ENCODE measurements at places on chromosomes 11 and 22.

DNA sequence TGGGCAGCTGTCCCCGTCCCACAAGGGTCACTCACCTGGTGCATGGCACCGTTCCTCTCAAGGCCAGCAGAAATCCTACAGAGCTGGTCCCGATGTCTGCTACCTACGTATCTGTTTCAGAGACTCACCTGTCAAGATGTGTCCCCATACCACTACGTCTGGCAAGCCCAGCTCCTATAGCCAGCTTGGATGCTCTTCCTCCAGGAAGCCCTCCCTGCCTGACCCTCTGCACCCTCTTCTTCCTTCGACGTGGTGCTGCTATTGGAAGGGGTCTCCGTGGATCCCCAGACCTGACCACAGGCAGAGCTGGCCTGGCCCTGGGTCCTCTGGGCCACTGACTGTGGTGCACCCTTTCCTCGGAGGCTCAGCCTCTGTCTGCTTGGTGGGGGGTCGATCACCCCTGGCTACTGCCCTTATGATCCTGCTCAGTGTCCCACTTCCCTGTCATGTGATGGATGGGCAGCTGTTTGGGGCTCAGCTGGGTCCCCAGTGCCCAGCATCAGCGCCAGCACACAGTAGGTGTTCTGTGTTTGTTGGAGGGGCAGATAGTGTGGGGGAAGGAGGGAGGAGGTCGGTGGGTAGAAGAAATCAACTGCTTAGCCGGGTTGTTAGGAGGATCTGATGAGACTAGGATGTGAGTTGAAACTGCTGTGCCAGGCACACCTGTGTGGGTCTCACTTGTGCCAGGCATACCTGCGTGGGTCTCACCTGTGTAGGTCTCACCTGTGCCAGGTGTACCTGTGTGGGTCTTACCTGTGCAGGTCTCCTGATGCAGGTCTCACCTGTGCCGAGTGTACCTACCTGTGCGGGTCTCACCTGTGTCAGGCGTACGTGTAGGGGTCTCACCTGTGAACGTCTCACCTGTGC, 21.7 kb upstream of the ARHGAP8 start:
- DNase-seq = no peak

DNA sequence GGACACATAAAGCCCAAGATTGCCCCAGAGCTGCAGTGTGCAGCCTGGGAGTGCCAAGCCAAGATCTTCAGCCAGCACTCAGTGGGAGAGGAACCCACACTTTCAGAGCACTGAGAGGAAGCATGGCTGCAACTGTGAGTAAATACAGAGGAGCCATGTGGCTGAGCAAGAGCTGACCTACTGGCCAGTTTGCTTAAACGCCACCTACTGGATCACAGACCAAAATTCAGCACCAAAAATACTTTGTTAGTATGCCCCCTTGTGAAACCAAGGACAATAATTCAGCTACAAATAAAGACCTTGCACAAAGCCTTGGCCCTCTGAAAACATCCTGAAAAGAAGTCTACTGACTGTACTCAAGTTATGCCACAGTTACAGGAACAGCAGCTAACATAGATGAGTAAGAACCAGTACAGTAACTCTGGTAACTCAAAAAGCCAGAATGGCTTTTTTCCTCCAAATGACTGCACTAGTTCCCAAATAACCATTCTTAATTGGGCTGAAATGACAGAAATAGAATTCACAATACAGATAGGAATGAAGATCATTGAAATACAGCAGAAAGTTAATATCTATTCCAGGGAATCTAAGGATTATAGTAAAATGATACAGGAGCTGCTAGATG, 10.1 kb upstream of the OR4A15 start:
- DNase-seq = no peak

DNA sequence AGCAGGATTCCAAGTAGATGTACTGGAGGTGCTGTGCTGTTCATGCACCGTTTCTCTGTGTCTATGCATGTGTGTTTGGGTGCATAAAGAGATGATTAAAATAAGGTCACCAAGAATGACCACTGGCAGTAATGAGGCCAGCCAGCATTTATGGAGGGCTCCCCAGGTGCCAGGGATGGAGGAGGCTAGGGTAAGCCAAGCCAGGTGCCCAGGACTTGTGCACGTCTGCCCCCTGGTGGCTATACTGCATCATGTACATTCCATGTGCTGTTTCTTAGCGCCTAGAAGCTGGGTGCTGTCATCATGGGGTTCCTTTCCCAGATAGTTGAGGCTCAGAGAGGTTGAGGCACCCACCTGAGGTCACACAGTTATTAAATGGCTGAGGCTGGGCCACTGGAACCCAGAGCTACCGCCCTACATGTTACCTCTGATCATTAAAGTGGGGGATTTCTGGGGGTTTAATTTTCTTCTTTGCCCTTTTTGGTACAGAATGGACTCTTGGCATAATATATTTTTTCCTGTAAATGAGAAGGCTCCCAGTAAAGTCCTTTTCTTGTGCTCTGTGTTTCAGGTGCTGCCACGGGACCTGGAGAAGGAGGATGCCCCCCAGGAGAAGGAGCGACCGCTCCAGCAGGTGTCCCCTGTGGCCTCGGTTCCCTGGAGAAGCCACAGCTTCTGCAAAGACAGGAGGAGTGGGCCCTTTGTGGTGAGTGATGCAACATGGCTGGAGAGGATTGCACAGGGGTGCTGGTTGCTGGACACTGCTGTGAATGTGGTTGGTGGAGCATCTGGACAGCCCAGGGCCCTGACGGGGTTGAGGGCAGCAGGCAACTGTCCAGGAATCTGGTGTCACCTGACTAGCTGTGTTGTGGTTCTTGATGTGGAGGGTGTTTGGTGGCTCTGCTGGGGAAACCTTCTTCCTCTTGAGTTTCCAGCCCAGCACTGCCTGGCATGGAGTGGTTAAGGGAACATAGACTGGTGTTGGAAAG, 96.4 kb downstream of the KIAA1671 start:
- peak; percentile 86 for DNase-seq

- peak; percentile 86 for DNase-seq
These were observed 41.4 kb downstream of the DKK3 start for GRCh38 chr11:11966826-11967668.

DNA sequence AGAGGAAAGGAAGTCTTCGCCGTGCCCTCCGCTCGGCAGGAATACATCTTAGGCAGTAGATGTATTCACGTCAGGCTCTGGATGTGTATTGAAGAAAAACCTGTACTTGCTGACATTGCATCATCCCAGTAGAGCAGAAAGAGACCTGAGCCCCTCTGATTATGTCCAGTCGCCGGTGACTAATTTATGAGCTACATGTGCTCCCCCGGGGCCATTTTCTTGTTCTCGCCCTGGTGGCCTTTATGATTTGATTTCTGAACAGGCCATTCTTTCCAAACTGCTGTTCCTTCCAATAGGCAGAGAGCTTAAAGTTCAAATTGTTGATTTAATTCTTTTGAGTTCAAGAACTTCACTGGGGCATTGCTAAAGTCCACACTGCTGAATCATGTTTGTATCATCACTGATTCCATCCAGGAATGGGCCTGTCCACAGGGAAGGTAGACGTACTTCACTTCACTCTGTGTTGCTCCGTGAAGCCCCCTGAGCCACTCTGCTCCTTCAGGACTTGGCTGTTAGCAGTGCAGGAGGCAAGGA, 137.3 kb upstream of the RASSF10 start:
- DNase-seq = no peak

DNA sequence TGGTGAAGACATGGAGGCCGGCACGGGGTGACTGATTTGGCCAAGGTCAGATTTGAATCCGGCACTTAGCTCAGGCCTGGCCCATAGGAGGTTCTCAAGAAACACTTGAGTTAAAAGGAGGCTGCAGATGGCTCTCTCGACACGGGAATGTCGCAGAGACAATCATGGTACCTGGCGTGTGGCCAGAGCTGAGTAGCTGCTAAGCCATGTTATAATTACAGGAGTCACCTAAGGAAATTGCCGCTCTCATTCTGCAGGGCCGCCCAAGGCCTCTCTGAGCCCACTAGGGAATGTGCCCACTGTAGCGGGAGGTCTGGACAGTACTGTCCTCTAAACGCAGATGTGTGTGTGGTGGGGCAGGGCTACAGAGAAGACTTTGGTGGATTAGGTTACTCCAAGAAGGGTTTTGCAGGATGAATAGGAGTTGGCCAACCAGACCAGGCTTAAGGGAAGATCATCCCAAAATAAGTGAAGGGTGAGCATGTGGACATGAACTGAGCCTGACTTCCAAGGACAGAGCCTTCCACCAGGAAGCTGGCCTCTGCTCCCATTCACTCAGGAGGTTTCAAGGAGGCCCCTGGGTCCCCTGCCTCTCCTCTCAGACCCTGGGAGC, 19.3 kb upstream of the PRR5 start:
- no peak for DNase-seq

DNA sequence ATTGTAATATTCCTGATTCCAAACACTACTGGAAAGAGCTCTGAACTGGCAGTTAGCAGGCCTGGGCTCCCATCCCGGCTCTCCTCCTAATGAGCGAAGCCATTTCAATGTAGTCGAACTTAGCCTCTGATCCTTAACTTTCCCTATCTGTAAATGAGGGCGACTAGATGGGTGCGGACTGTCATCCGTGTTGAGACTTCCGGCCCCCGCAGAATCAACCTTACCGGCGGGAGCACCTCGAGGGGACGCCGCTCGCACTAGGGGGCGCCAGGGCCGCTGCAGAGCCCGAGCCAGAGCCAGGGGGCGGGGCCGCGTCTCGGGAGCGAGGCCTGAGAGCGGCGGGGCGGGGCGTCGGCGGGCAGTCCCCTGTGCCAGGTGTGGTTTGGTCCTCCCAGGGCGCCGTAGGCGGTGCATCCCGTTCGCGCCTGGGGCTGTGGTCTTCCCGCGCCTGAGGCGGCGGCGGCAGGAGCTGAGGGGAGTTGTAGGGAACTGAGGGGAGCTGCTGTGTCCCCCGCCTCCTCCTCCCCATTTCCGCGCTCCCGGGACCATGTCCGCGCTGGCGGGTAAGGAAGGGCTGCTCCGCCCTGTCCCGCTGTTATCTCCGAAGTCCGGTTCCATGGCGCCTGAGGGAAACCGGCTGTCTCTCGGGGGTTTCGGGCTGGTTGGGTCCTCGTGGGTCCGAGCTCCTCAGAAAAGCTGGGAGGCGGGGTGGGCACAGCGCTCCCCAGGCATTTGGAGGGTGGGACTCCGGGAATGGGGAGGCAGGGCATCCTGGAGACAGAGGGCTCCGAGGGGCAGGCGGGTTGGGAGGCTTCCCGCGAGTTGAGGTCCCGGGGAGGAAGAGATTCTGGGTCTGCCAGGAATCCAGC, at the start of gene LIMK2:
Gene LIMK2, plus strand, starts transcription at position 437 of the 869 bp plus-strand sequence. Its CDS starts 111 bp downstream, at position 548.
- peak; percentile 99 for DNase-seq

GRCh38 chr11:114447444-114447843, 8.2 kb downstream of the REXO2 start:
- DNase-seq = no peak

GRCh38 chr11:93849751-93850593, 446 bp downstream of the VSTM5 start:
- DNase-seq = no peak

- DNase-seq = no peak
These were observed 8.9 kb upstream of the RAB3IL1 start for GRCh38 chr11:61926235-61926634.

GRCh38 chr11:125075242-125075625, 12.1 kb downstream of the SLC37A2 start:
- DNase-seq = no peak
